Uterus (tissue), 4 donors: ENCODE measurements at places on chromosomes 13 and 19. TPM values are rescaled to one million over a fixed set of nuclear protein-coding genes. Genes with fewer than 3 reads are reported as not detected.

DNA sequence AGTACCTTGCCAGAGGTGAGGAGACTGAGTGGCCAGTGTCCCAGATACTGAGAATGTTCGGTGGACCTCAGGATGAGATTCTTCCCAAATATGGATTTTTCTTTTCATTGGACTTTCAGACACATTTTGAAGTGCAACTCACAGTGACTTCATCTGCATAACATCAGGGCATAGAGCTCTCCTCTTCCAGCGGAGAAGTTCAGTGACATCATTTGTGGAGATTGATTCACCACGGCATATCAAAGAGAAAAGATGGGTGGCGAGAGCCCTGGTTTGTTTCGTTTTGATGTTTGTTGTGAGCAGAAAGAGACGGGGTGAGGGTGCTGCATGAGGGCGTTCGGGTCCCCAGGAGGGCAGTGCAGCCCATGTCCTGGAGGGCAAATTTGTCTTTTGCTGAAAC lies 120.1 kb upstream of the GPR12 start:
- H3K4me1 ChIP-seq = no peaks in the 10 kb centered on the region
- no peaks in the 10 kb centered on the region for H3K27me3 ChIP-seq
- no peak for DNase-seq

- H3K4me3 ChIP-seq = no peak overlapping the region
- no peak overlapping the region for H3K27ac ChIP-seq
- H3K27me3 ChIP-seq = no peaks in the 10 kb centered on the region
- DNase-seq = no peak
Observed at GRCh38 chr13:98582947-98583346, 6.0 kb upstream of the STK24 start.

DNA sequence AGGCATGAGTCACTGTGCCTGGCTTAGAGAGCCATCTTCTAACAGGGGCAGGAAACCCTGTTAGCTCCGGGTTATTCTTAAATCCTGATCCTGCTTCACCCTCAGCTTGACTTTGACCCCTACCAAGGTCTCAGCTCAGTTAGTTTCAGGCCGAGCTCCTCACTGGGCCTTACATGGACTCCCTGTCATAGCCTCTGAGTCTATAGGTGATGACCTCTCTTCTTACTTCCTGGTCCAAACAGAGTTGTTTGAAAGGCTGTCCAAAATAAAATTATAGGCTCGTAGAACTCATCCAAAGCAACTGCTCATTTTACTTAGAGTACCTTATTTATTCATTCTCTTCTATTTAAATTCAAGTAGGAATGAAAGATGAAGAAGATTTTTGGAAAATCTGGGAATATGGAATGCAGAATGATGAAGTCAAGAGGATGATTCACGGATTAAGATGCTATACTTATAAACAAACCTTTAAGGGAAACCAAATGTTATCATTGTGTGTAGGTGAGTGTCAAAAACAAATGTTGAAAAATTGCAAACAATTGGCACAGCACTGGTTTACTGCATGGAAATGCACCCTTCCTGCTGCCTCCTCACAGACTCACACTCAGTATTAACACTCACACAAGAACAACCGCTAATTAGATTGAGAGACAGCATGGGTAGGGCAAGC lies 174.1 kb downstream of the RGCC start:
- no peak overlapping the region for H3K4me3 ChIP-seq
- no peak overlapping the region for H3K27ac ChIP-seq
- H3K27me3 ChIP-seq = no peaks in the 10 kb centered on the region
- peaks cover 11% of the 10 kb centered on the region for H3K4me1 ChIP-seq
- H3K36me3 ChIP-seq = no peaks in the 10 kb centered on the region

Gene LRRC63
- not detected for total RNA-seq

DNA sequence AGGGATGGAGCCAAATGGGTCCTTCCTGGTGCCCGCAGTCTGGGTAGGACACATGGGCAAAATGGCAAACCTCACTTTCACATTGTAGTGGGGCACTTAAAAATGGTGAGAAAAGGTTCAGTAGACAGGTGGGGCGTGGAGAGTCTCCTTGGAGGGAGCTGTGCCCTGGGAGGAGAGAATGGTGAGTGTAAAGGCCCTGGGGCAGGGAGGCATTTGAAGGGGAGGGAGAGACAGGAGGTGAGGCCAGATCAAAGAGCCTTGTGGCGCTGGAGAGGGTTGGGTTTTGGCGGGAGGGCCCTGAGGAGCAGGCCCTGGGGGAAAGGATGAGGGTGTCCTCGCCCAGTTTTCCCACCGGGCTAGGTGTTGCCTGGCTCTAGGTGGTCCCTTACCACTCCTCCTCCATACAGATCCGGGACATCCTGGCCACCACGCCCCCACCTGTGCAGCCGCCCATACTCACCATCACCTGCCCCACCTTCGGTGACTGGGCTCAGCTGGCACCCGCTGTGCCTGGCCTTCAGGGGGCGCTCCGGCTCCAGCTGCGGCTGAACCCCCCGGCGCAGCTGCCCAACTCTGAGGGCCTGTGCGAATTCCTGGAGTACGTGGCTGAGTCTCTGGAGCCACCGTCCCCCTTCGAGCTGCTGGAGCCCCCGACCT lies 6.3 kb downstream of the MAP1S start:
- no peak overlapping the region for H3K4me3 ChIP-seq
- no peaks in the 10 kb centered on the region for H3K36me3 ChIP-seq
- H3K27me3 ChIP-seq = no peaks in the 10 kb centered on the region
- H3K4me1 ChIP-seq = peaks cover 12% of the 10 kb centered on the region
- no peak for DNase-seq
- H3K27ac ChIP-seq = no peak overlapping the region

Gene GPR12
- total RNA-seq = not detected

- DNase-seq = no peak
- no peak overlapping the region for H3K27ac ChIP-seq
- no peaks in the 10 kb centered on the region for H3K36me3 ChIP-seq
- no peaks in the 10 kb centered on the region for H3K4me1 ChIP-seq
- H3K4me3 ChIP-seq = no peak overlapping the region
Observed at GRCh38 chr13:109706015-109706715, 80.2 kb downstream of the IRS2 start.

Gene VSTM2B
- not detected for total RNA-seq

- H3K4me1 ChIP-seq = no peaks in the 10 kb centered on the region
- H3K36me3 ChIP-seq = no peaks in the 10 kb centered on the region
- DNase-seq = peak; percentile 80
- no peaks in the 10 kb centered on the region for H3K27me3 ChIP-seq
- peak within 1 kb of the TSS; percentile 73 for H3K27ac ChIP-seq
Observed at GRCh38 chr19:37779127-37780005, at the start of gene ZNF573. TSS of gene ZNF573 (minus strand) at chr19:37779586. CDS start at chr19:37773729, 5,857 bp downstream.

Gene GFY
- not detected for total RNA-seq

DNA sequence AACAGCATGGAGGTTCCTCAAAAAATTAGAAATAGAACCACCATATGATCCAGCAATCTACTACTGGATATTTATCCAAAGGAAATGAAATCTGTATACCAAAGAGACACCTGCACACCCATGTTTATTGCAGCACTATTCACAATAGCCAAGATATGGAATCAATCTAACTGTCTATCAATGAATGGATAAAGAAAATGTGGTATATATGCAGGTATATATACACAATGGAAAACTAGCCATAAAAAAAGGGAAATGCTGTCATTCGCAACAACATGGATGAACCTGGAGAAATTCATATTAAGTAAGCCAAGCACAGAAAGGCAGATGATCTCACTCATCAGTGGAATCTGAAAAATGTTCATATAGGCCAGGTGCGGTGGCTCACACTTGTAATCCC lies 2.5 kb downstream of the ZNF780B start:
- H3K27me3 ChIP-seq = no peaks in the 10 kb centered on the region
- no peak overlapping the region for H3K27ac ChIP-seq
- no peak overlapping the region for H3K4me3 ChIP-seq
- H3K36me3 ChIP-seq = no peaks in the 10 kb centered on the region
- no peaks in the 10 kb centered on the region for H3K4me1 ChIP-seq

Gene LRRC4B
- total RNA-seq = 22.3 TPM

GRCh38 chr19:46056536-46056935 lies 15.7 kb upstream of the IGFL4 start:
- no peaks in the 10 kb centered on the region for H3K4me1 ChIP-seq
- no peaks in the 10 kb centered on the region for H3K27me3 ChIP-seq
- no peaks in the 10 kb centered on the region for H3K36me3 ChIP-seq
- DNase-seq = no peak

Gene DENND1C
- 1.4 TPM for total RNA-seq

Gene HSPBP1
- total RNA-seq = 37.4 TPM

Gene CGB1
- not detected for total RNA-seq

GRCh38 chr19:49952479-49952836 lies 8.5 kb downstream of the SIGLEC11 start:
- H3K27ac ChIP-seq = no peak overlapping the region
- no peak overlapping the region for H3K4me3 ChIP-seq
- DNase-seq = no peak

Gene ZNF208
- total RNA-seq = 5.9 TPM

GRCh38 chr13:23466144-23467002 lies 32.9 kb upstream of the SACS start:
- DNase-seq = peak; percentile 72
- peak overlapping the region; percentile 88 for H3K27ac ChIP-seq
- H3K36me3 ChIP-seq = no peaks in the 10 kb centered on the region
- no peaks in the 10 kb centered on the region for H3K27me3 ChIP-seq
- peak overlapping the region; percentile 46 for H3K4me3 ChIP-seq

GRCh38 chr19:35360880-35361420 lies 2.7 kb downstream of the FFAR3 start:
- no peaks in the 10 kb centered on the region for H3K27me3 ChIP-seq
- no peaks in the 10 kb centered on the region for H3K36me3 ChIP-seq
- H3K4me3 ChIP-seq = no peak overlapping the region
- no peak overlapping the region for H3K27ac ChIP-seq
- DNase-seq = no peak
- H3K4me1 ChIP-seq = no peaks in the 10 kb centered on the region

DNA sequence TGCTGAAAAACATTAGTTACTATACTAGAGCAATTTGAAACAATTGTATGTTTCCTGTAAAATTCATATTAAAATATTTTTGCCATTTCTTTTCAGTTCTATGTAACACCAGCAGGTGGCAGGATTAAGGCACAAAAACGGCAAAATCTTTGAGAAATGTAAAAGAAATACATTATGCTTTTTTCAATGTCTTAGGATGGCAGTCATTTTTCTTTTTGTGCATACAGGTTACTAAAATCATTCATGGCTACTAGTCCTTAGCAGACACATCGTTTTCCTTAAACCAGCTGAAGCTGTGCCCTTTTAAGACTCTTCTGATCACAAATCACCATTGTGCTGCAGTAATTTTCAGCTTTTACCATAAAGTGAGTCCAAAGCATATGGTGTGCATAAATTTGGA lies 800.7 kb upstream of the SLITRK5 start:
- H3K27ac ChIP-seq = no peak overlapping the region
- H3K4me1 ChIP-seq = no peaks in the 10 kb centered on the region
- no peaks in the 10 kb centered on the region for H3K36me3 ChIP-seq
- H3K27me3 ChIP-seq = no peaks in the 10 kb centered on the region
- DNase-seq = no peak

Gene CILP2
- 0.15 TPM for total RNA-seq

GRCh38 chr13:37715606-37716015 lies 117.0 kb upstream of the POSTN start:
- no peak overlapping the region for H3K4me3 ChIP-seq
- no peak overlapping the region for H3K27ac ChIP-seq
- no peak for DNase-seq

Gene URAD
- total RNA-seq = not detected

DNA sequence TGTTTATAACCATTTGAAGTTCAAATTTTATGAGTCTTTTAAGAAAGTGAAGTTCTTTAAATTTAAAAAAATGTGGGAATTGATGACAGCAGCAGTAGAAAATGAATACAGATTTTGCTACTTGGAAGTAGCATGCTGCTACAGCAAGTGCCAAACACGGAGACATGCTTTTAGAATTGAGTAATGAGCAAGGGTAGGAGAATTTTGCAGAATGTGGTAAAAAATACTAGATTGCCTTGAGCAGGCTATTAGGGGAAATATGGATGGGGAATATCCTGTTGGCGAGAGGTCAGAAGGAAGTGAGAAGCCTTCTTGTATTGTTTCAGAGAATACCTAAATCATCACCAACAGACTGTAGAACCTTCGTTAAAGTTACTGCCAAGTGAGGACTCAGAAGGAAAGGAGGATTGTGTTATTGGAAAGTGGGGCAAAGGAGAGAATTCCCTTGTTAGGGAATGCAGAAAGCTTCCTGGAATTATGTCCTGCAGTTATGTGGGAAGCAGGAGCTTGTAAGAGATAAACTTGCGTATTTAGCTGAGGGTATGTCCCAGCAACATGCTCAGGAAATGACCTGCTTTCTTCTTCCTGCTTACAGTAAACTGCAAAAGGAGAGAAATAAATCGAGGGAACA lies 32.4 kb upstream of the OXGR1 start:
- peak overlapping the region; percentile 8 for H3K27ac ChIP-seq
- H3K27me3 ChIP-seq = no peaks in the 10 kb centered on the region
- no peaks in the 10 kb centered on the region for H3K36me3 ChIP-seq
- H3K4me3 ChIP-seq = no peak overlapping the region
- H3K4me1 ChIP-seq = no peaks in the 10 kb centered on the region

DNA sequence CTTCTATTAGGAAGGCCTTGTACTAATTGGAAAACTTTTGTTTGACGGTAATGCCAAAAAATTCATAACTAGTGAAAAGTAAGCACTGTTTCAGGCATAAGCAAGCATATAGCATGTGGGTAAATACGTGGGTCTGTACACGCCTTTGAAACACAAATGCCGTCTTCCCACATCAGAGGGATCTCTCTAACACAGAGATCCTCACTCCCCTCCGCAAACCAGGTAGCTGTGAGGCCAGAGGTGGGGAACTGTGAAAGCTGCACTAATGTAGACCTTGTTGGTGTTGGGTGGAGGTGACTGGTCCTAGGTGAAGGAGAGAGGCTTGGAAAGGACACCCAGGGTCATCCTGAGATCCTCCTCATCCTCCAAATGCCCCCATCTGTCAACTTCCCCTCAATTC lies 16.0 kb upstream of the POU2F2 start:
- H3K36me3 ChIP-seq = no peaks in the 10 kb centered on the region
- no peaks in the 10 kb centered on the region for H3K27me3 ChIP-seq
- no peaks in the 10 kb centered on the region for H3K4me1 ChIP-seq
- no peak overlapping the region for H3K4me3 ChIP-seq
- DNase-seq = no peak
